ENCODE measurements at places on chromosomes 5 and 9. TPM values are rescaled to one million over a fixed set of nuclear protein-coding genes. Genes with fewer than 3 reads are reported as not detected.

GRCh38 chr9:124854822-124855221, 1.6 kb downstream of the WDR38 start:
- no peak overlapping the region for H3K27ac ChIP-seq
- no peak overlapping the region for H3K4me3 ChIP-seq
- H3K4me1 ChIP-seq, result peaks cover 33% of the 10 kb centered on the region
- no peaks in the 10 kb centered on the region for H3K27me3 ChIP-seq
- no peak for DNase-seq
- H3K36me3 ChIP-seq, result peaks cover 30% of the 10 kb centered on the region

GRCh38 chr9:104279535-104280177, 185.5 kb downstream of the SMC2 start:
- no peak for DNase-seq
- H3K4me1 ChIP-seq, result no peaks in the 10 kb centered on the region
- no peaks in the 10 kb centered on the region for H3K27me3 ChIP-seq
- H3K36me3 ChIP-seq, result no peaks in the 10 kb centered on the region

- no peak for DNase-seq
- H3K4me3 ChIP-seq, result no peak overlapping the region
- H3K27ac ChIP-seq, result no peak overlapping the region
Observed at GRCh38 chr9:30103647-30104394, 2280.6 kb upstream of the ACO1 start.

- no peak for DNase-seq
- no peak overlapping the region for H3K4me3 ChIP-seq
- no peak overlapping the region for H3K27ac ChIP-seq
- no peaks in the 10 kb centered on the region for H3K36me3 ChIP-seq
Observed at GRCh38 chr9:137494550-137495351, 35.6 kb upstream of the NSMF start.

GRCh38 chr5:83467371-83468035, 4.0 kb upstream of the VCAN start:
- no peak overlapping the region for H3K27ac ChIP-seq
- H3K27me3 ChIP-seq, result peaks cover 62% of the 10 kb centered on the region

DNA sequence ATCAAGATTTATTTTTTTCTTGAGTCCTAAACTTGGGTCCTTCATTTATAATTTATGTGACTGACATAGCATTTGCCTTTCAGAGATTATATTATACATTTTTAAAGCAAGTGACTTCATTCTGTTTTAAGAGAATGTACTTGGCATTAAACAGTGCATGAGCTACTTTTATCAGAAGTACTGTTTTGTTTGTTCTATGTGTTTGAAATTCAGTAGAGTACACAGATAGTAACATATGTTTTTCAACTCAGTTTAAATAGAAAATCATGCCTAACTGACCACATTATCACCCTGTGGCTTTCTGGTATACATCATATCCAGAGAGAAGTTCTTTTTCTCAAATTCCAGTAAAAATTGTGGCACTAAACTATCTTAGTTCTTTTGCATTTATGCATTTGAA, 335.3 kb upstream of the CDH18 start:
- no peaks in the 10 kb centered on the region for H3K27me3 ChIP-seq
- H3K4me3 ChIP-seq, result no peak overlapping the region
- no peaks in the 10 kb centered on the region for H3K36me3 ChIP-seq
- H3K4me1 ChIP-seq, result no peaks in the 10 kb centered on the region
- no peak overlapping the region for H3K27ac ChIP-seq

DNA sequence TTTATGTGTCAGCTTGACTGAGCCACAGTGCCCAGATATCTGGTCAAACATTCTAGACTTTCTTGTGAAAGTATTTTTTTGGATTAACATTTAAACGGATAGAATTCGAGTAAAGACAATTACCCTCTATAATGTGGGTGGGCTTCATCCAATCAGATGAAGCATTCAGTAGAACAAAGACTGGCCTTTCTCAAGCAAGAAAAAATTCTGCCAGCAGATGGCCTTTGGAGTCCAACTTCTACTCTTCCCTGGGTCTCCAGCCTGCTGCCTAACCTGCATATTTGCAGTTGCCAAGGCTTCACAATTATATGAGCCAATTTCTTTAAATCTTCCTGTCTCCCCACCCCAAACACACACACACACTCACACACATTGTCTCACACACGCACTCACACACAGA, 86.4 kb downstream of the MED10 start:
- no peaks in the 10 kb centered on the region for H3K36me3 ChIP-seq
- no peaks in the 10 kb centered on the region for H3K27me3 ChIP-seq
- H3K4me3 ChIP-seq, result no peak overlapping the region
- H3K4me1 ChIP-seq, result no peaks in the 10 kb centered on the region
- H3K27ac ChIP-seq, result no peak overlapping the region
- peak; percentile 40 for DNase-seq

DNA sequence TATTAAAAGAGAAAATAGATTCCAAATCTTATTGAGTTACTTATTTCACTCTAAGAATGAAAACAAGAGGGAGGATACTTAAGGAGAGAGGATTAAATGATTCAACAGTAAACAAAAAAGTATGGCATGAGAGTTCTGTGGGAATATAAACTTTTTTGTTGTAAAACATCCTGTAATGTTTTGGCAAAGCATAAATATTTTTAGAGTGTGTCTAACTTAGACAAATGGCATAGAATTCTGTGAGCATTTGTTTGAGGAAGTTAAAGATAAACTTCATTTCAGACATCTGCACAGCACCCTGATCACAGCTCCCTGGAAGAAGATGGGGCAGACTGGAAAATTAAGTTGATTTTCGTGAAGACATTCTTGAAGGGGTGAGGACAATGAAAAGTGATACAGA, 246.8 kb upstream of the HAPLN1 start:
- no peaks in the 10 kb centered on the region for H3K27me3 ChIP-seq
- H3K27ac ChIP-seq, result no peak overlapping the region
- H3K4me3 ChIP-seq, result no peak overlapping the region
- DNase-seq, result no peak
- no peaks in the 10 kb centered on the region for H3K4me1 ChIP-seq

GRCh38 chr9:2013743-2014475, 1.2 kb upstream of the SMARCA2 start:
- H3K27me3 ChIP-seq, result no peaks in the 10 kb centered on the region
- H3K27ac ChIP-seq, result no peak overlapping the region
- H3K4me3 ChIP-seq, result peak overlapping the region; percentile 84
- H3K4me1 ChIP-seq, result peaks cover 11% of the 10 kb centered on the region

GRCh38 chr9:130740218-130741023, 46.8 kb downstream of the EXOSC2 start:
- H3K27ac ChIP-seq, result no peak overlapping the region
- no peaks in the 10 kb centered on the region for H3K27me3 ChIP-seq
- no peak overlapping the region for H3K4me3 ChIP-seq
- H3K4me1 ChIP-seq, result no peaks in the 10 kb centered on the region

DNA sequence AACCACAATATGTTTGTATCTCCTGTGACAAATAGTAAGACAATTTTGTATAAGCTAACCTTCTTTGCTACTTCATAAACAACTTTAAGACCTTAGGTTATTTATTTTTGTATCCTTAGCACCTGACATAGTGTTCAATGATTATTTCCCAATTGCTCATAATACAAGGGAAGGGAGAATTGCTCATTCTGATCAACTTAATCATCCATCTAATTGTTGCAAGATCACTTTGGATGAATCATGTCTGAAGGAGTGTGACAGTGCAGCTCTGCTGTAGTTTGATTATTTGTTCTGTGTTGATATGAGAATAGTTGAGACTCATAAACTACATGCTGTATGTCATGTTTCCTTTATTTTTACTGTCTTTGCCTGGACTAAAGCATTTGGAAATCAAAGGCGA, 721.3 kb upstream of the SEMA6A start:
- H3K36me3 ChIP-seq, result no peaks in the 10 kb centered on the region
- no peak overlapping the region for H3K27ac ChIP-seq
- H3K4me1 ChIP-seq, result no peaks in the 10 kb centered on the region
- H3K4me3 ChIP-seq, result no peak overlapping the region
- no peak for DNase-seq
- no peaks in the 10 kb centered on the region for H3K27me3 ChIP-seq

DNA sequence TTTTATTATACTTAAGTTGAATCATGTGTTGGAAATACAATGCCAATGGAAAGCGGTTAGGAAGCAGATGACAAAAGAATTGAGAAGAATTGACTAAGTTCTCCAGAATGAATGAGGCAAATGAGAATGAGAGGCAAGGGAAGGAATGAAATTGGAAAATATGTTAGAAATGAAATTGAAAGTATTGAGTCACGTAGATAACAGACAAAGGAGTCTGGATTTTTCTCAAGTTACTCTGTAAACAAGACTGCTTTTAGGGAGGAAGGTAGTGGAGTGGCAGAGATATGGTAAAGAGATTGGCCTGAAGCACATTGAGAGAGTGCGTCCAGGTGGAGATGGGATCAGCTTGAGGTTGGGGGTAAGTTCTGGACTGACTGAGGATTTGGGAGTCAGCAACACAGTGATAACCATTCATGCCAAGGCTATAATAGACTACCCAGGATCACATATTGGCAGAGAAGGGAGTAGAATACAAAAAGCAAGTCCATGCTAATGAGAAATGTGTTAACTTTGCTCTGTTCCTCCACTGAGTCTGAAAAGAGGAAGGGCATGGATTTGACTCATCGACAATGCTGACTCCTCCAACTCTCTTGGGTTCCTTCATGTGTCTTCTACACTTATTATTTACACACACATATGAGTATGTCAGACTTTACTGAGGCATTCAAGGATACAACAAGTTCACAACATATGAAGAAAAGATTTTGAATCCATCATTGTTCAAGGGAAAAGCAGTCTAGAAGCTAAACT, 814.2 kb upstream of the ZNF608 start:
- no peak overlapping the region for H3K4me3 ChIP-seq
- no peaks in the 10 kb centered on the region for H3K27me3 ChIP-seq
- H3K27ac ChIP-seq, result no peak overlapping the region

- no peaks in the 10 kb centered on the region for H3K4me1 ChIP-seq
- no peak for DNase-seq
- no peak overlapping the region for H3K27ac ChIP-seq
Observed at GRCh38 chr5:27491047-27491446, 452.7 kb upstream of the CDH9 start.

- no peaks in the 10 kb centered on the region for H3K36me3 ChIP-seq
- H3K27ac ChIP-seq, result no peak overlapping the region
- no peak overlapping the region for H3K4me3 ChIP-seq
- no peaks in the 10 kb centered on the region for H3K27me3 ChIP-seq
Observed at GRCh38 chr9:135962696-135963307, 1.6 kb upstream of the UBAC1 start.

- H3K4me3 ChIP-seq, result no peak overlapping the region
- no peaks in the 10 kb centered on the region for H3K4me1 ChIP-seq
- H3K27me3 ChIP-seq, result no peaks in the 10 kb centered on the region
- no peak overlapping the region for H3K27ac ChIP-seq
Observed at GRCh38 chr5:66863243-66864170, 267.3 kb downstream of the MAST4 start.

DNA sequence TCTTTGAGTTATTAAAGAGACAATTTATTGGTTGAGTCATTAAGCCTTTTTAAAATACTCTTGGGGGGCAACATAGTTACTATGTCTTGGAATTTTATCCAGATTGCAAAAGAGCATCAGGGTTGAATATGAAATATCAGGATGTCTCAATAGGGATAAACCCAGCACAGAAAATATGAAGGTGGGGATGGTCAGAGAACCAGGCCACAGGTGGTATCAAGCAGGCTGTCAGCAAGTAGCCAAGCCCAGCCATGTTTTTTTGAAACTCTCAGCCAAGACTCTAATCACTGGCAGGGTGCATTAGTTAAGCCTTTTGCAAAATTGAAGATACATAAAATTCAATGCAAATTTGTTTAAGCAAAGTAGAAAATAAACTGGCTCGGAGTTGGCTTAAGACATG, 468.9 kb downstream of the DTWD2 start:
- no peaks in the 10 kb centered on the region for H3K4me1 ChIP-seq
- H3K36me3 ChIP-seq, result no peaks in the 10 kb centered on the region
- H3K27ac ChIP-seq, result no peak overlapping the region
- no peak overlapping the region for H3K4me3 ChIP-seq
- no peaks in the 10 kb centered on the region for H3K27me3 ChIP-seq

GRCh38 chr5:6729386-6730310, 16.4 kb downstream of the TENT4A start:
- peak overlapping the region; percentile 6 for H3K27ac ChIP-seq
- peak; percentile 54 for DNase-seq
- no peaks in the 10 kb centered on the region for H3K27me3 ChIP-seq
- peaks cover 78% of the 10 kb centered on the region for H3K4me1 ChIP-seq

DNA sequence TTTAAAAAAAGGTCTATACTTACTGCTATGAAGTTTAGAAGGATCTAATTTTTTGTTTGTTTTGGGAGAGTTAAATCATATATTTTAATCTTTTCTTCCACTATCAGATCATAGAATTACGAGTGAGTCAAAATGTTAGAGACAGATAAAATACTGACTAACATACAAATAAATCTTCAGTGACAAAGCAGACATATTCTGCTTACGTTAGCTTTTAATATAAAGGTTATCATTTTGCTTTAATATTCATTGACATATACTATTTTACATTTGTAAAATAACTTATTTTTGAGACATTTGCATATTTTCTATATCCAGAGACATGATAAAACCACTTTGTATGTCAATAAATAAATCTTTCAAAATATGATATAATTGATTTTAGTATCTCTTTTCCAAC, 64.6 kb upstream of the GABRA1 start:
- no peaks in the 10 kb centered on the region for H3K36me3 ChIP-seq
- H3K27ac ChIP-seq, result no peak overlapping the region
- no peaks in the 10 kb centered on the region for H3K4me1 ChIP-seq
- no peak for DNase-seq
- no peaks in the 10 kb centered on the region for H3K27me3 ChIP-seq
- H3K4me3 ChIP-seq, result no peak overlapping the region

GRCh38 chr5:74185599-74185998, 454.9 kb downstream of the ENC1 start:
- H3K4me1 ChIP-seq, result no peaks in the 10 kb centered on the region
- no peaks in the 10 kb centered on the region for H3K36me3 ChIP-seq
- no peak overlapping the region for H3K27ac ChIP-seq
- H3K4me3 ChIP-seq, result no peak overlapping the region

FCN1 gene
- total RNA-seq, result 9.9 TPM

SHISAL2B gene
- not detected for total RNA-seq

CBY3 gene
- 0.36 TPM for total RNA-seq

RORB gene
- total RNA-seq, result not detected

RASGEF1C gene
- not detected for total RNA-seq

CTNNA1 gene
- 6.0 TPM for total RNA-seq

MSX2 gene
- total RNA-seq, result 0.30 TPM

GPR21 gene
- 0.74 TPM for total RNA-seq

CDC20B gene
- total RNA-seq, result not detected

COL23A1 gene
- total RNA-seq, result not detected

CDH6 gene
- not detected for total RNA-seq

ITK gene
- 289 TPM for total RNA-seq

LCNL1 gene
- total RNA-seq, result 1.0 TPM

LHX3 gene
- total RNA-seq, result 0.16 TPM

IL31RA gene
- total RNA-seq, result not detected
